Stimulated activated CD8-positive, alpha-beta memory T cell treated with anti-CD3 and anti-CD28 coated beads, Interleukin-15, amount 100 ng/mL, for 4 hours (primary cell): ENCODE measurements at places on chromosomes 7 and 10.

- DNase-seq, result no peak
Measured at GRCh38 chr7:2209146-2209960, 23.4 kb downstream of the MAD1L1 start.

GRCh38 chr7:142024547-142024946 lies 28.9 kb downstream of the MGAM start:
- DNase-seq, result no peak

DNA sequence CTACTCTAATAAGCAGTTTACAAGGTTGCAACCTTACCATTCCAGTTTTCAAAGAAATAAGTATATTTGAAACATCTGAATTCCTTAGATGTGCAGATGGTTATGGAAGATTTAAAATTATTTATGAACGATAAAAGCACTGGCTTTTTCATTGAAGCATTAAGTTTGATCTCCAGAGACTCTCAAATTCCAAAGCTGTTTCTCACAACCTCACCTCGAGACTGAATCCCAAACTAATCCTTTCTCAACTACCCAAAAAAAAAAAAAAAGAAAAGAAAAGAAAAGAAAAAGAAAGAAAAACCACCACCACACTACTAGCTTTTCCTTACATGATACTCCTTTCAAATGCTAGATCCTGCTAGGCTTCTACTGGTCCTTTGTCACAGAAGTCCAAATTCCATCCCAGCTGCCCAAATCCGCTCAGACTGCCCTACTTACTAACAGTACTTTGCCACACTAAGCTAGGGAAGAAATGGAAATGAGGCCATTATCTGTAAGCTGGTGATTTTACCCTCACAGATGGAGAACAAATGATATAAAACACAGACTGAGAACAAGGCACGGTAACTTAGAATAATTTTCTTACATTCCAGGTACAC lies 100.6 kb upstream of the CDK1 start:
- no peak for DNase-seq

DNA sequence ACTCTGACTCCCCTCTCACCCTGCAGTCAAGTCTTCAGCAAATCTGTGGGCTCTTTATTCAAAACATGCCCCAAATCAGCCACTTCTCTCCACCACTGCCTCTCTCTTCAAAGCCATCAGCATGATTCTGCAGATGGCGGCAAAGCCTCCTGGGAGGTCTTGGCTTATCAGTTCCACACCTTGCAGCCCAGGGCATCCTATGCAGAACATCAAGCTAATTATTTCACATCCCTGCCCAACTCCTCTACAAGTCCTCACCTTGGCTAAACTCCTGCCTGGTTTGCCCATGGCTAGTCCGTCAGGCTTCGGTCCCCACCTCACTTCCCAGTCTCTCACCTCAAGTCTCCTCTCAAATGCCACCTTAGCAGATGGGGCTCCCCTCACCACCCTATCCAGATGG lies 70.2 kb downstream of the PIP4K2A start:
- DNase-seq, result no peak

- DNase-seq, result no peak
Measured at GRCh38 chr7:481219-481930, 38.3 kb downstream of the PDGFA start.

GRCh38 chr10:101569323-101569621 lies 18.8 kb downstream of the POLL start:
- DNase-seq, result no peak
